ENCODE measurements at places on chromosomes 2 and 18.

- DNase-seq: no peak
Observed at GRCh38 chr18:57780706-57781347, 22.3 kb downstream of the ATP8B1 start.

DNA sequence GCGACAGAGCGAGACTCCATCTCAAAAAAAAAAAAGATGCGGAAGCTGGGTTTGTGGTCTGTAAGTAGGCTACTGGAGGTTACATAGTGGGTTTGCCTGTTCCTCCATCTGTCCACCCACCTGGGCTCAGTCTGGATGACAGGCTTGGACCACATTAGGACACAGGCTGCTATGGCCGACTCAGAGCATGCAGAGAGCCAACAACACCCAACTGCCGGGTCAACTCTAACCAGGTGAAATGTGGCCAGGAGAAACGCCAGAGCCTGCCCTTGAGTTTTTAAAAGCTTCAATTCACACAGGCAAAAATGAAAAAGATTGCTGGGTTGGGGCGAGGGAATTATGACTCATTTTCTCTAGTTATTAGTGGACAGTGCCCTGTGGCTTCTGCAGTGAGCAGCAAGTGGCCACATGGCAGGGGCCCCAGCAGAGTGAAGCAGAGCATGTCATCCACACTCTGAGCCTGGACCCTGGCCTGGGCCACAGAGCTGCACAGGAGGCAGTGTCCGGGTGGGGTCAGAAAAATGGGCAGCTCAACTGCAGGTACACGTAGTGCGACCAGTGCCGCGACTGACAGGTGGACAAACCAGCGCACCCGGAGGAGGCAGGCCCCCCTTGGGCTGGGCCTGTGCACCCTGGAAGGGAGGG lies 67.4 kb downstream of the BIN1 start:
- DNase-seq: no peak

GRCh38 chr2:58900246-58901027 lies 659.3 kb upstream of the FANCL start:
- DNase-seq: no peak

DNA sequence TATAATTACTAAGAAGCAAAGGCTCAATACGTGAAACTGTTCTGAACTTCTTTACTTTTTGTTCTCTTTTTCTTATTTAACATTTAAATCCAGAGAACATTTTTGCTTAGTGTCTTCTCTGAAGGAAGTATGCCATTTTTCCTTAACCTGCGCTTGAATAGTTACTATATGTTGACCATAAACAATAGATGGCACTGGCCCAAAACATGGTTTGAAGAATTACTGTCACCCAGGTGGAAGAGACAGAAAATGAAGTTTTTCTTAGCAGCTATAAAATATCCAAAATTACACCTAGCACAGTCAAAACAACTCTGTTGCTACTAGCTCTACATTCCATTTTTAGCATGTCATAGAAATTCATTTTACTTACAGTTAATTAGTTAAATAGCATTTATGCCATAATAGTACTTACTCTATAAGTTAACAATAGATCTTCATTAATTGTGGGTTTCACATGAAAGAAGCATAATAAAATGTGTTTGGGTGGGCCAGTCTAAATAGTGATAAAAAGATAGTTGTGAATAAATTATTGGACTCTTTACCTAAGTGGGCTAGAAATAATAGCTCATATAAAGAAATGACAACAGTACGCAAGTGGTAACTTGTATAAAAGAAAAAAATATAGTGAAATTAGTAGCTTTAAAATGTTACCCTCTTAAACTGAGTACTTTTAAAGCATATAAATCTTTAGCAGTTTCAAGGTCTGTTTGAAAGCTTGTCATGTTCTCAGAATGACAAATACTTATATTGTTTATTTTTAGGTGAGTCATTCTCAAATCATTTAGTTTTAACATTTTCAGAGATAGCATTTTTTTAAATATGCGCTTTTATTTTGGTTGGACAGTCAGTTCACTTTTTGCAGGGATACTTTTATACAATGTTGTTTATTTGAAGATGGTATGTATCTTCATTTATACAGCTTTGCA lies 3.7 kb downstream of the ETAA1 start:
- no peak for DNase-seq

- no peak for DNase-seq
Observed at GRCh38 chr2:39989888-39990287, 210.8 kb upstream of the THUMPD2 start.

- DNase-seq: no peak
Observed at GRCh38 chr2:216490061-216490460, 8.6 kb upstream of the RPL37A start.

- no peak for DNase-seq
Observed at GRCh38 chr2:166090346-166090745, 37.5 kb downstream of the SCN1A start.

- DNase-seq: no peak
Observed at GRCh38 chr2:101396316-101396717, 9.0 kb upstream of the CREG2 start.

GRCh38 chr2:199705538-199705937 lies 145.5 kb downstream of the FTCDNL1 start:
- DNase-seq: no peak

DNA sequence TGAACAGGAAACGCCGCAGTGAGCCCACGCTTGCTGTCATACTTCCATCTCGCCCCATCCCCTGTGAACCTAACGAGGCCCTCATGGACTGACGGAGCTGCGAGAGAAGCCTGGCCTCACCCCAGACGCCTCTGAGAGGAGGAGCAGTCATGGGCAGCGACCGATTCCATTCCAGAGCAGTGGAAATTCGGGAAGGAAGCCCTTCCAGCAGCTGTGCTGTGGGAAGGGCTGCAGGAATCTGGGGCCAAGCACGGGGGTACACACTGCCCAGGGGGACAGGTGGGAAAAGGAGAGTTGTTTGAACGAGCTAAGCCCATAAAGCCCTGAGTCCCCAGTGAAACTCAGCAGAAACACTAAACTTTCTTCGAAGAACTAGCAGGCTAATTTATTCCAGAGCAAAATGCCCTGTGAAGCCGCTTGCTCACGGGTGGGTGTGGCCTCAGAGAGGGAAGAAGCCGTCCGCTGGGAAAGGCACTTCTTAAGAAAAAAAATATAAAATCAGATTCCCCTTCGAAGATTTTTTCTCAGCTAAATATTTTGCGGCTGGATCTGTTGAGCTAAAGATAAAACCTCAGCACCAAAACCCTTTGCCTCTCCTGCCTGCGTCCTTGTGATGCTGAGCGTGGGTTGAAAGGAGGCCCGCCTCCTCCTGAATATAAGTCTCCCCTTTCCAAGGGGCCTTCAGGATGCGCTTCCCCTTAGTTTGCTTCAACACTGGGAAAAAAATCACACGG lies 38.2 kb downstream of the ANKMY1 start:
- no peak for DNase-seq

- DNase-seq: no peak
Observed at GRCh38 chr2:76998704-76999103, 523.5 kb downstream of the LRRTM4 start.

GRCh38 chr2:179765666-179766065 lies 95.7 kb downstream of the ZNF385B start:
- DNase-seq: no peak

DNA sequence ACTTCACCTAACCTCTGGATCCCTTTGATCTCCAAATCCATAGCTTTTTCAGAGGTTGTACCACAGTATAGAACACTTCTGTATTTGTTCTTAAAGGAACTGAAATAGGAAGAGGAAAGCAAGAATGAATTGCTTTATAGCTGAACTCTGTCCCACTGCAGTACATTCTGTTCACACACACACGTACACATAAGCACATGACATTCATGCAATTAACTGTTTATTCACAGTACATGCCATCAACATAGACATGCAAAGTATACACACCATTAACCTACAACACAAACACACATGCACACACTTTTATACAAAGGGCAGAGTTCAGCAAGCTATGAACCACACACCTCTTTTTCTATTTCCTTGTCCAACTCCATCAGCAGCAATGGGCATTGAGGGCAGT lies 43.2 kb downstream of the MRPL33 start:
- DNase-seq: no peak

DNA sequence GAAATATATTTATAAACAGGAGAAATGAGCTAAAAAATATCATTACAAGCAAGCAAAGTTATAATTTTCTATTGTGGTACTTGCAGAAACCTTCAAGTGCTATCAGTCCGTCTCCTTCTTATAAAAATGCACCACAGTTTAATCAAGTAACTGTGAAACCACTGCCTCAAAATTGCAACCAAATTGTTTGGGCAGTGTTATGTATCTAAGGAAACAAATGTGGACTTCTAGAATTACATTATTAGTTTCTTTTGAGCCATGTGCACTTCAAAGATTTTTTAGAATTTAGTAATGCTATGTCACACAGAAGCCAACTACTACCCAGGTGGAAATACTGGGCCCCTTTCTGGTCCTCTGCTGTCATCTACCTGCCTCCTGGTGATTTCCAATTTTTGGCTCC lies 495.6 kb downstream of the NYAP2 start:
- DNase-seq: no peak

GRCh38 chr2:136238286-136239078 lies 120.5 kb upstream of the CXCR4 start:
- no peak for DNase-seq

DNA sequence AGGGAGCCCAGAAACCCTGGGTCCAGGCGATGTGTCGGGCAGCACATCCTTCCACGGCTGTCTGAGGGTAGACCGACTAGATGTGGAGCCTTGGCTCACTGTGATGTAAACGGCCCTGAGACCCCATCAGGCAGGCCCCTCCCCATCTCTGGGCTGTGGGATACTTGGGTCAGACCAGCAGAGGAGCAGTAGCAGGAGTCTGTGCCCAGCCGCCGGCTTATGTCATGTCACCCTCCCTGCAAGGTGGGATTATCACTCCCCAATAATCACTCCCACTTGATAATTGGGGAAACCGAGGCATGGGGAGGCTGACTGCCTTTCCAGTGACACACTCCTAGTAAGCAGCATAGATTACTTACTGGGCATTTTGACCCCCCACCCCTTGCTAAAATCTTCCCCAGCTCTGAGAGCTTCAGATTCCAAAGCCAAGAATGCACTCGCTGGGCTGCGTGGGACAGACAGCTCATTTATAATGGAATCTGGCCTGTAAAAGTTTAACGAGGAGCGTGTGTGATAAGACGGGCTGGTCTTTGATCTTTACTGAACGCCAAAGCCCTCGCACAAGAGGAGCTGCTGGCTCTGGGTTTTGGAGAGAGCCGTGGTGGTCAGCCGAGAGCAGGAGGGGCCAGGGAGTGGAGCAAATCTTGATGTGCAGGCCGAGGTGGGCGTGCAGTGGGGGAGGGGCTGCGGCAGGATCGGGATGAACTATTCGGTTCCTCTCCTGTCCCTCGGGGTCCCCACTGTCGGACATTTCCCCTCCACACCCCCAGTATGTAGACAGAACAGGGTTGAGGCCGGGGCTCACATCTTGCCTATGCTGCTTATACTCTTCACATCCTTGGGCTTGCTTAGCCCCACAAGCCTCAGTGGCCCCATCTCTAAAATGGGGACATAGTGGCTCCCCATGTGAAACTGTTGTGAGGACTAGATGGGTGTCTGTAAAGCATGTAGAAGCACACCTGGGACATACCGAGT lies 200.0 kb downstream of the GLI2 start:
- DNase-seq: no peak

DNA sequence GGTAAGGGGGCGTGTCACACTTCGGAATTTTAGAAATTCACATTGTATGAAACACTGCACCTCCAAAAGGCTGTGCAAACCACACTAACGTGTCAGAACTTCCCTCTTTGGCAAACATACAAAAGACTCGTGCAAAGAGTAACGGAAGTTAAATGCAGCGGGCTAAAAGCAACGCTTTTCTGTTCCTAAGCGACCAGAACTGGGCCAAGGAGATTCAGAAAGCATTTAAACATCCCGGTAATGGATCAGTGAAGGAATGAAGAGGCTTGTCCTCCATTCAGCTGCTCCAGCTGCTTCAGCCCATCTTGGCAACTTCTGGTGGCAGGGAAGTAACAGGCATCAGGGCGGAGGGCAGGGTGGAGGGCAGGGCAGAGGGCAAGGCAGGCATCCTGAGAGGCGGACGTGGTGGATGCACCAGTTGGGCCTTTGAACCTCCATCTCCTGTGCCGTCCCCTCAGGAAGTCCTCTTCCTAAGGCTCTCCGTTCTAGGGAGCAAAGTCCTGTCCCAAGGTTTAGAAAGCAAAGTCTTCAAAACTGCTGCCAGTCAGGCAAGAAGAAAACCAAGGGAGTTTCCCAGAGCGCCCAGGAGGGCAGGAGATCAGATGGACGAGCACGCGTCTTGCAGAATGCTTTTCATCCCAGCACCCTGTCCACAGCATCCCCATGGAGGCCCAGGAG lies 230.7 kb downstream of the ZNF516 start:
- no peak for DNase-seq

DNA sequence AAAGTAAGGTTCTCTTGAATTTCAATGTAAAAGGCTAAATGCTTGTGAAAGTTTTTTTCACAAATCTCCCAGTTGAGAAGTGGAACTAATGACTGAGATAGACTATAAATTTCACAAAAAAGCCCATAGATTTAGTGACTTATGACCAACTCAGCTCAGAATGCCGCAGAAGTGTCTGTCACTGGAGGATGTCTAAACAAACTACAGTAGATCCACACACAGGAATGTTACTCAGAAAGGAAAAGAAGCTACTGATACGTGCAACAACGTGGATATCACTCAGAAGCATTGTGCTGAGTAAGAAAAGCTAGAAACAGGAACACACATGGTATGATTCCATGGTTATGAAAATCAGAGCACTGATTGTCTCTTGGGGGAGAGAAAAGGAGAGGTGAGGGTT lies 151.9 kb downstream of the DOCK10 start:
- DNase-seq: no peak

DNA sequence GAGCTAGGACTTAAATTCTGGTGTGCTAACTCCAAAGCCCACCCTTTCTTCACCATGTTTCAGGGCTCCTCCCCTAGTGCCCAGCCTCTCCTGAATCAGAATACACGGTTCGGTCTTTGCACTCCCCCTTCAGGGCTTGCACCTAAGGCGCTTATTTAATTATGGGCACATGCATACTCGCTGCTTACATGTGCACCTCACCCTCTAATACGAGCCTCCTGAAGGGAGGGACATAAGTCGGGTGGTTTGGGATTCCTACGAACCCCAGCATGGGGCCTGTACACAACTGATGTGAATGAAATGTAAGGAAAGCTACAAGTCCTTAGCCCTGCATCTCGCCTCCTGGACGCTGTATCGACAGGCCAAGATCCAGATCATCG lies 435 bp downstream of the IFT172 start:
- DNase-seq: no peak

DNA sequence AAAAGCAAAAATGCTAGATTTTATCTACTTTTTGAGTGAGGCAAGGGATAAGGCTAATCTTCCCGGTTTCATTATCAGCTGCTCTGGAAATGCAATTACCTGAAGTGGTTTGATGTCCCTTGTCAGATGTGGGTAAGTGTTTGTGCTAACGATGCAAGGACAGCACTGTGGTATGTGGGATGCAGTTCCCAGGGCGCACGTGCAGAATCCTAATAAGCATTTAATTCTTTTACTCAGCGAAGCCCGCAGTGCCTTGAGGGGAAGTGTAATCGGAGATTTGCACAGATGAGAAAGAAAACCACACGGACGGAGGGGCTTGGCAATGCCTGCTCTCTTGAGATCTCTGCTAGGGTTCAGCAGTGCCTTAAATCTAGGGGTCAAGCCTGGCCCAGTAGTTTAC lies 108.5 kb upstream of the LYPD6 start:
- no peak for DNase-seq

- no peak for DNase-seq
Observed at GRCh38 chr18:8868276-8868675, 162.9 kb downstream of the MTCL1 start.

All from DMS 273 treated with DMSO at 0.1 percent for 48 hours (cell line).